Neural crest cell (in vitro differentiated cells): ENCODE measurements at places on chromosomes 16 and 17. TPM values are rescaled to one million over a fixed set of nuclear protein-coding genes. Genes with fewer than 3 reads are reported as not detected.

The DECR2 gene
- total RNA-seq: 22.4 and 25.7 TPM in 2 replicates

The ELAC2 gene
- 65.8 and 66.9 TPM in 2 replicates for total RNA-seq

The BCAR1 gene
- 63.8 and 64.0 TPM in 2 replicates for total RNA-seq

The NPIPA5 gene
- total RNA-seq: 6.0 and 6.1 TPM in 2 replicates

The TMEM204 gene
- total RNA-seq: 0.98 and 1.3 TPM in 2 replicates

The EFCAB13 gene
- 1.5 and 2.2 TPM in 2 replicates for total RNA-seq

The TNP2 gene
- total RNA-seq: not detected in 2 replicates

The CCL22 gene
- total RNA-seq: not detected in 2 replicates

The C16orf95 gene
- 6.8 and 8.8 TPM in 2 replicates for total RNA-seq

The YBX2 gene
- 0.54 and 0.96 TPM in 2 replicates for total RNA-seq

The NXN gene
- total RNA-seq: 75.9 and 76.4 TPM in 2 replicates

The SOST gene
- total RNA-seq: not detected in 2 replicates

The KRTAP4-9 gene
- not detected in 2 replicates for total RNA-seq

The FOXF1 gene
- not detected in 2 replicates for total RNA-seq

The TSPOAP1 gene
- total RNA-seq: 27.9 and 30.5 TPM in 2 replicates

The NUP93 gene
- 151 and 152 TPM in 2 replicates for total RNA-seq
